ENCODE measurements at places on chromosomes 13 and 19.

DNA sequence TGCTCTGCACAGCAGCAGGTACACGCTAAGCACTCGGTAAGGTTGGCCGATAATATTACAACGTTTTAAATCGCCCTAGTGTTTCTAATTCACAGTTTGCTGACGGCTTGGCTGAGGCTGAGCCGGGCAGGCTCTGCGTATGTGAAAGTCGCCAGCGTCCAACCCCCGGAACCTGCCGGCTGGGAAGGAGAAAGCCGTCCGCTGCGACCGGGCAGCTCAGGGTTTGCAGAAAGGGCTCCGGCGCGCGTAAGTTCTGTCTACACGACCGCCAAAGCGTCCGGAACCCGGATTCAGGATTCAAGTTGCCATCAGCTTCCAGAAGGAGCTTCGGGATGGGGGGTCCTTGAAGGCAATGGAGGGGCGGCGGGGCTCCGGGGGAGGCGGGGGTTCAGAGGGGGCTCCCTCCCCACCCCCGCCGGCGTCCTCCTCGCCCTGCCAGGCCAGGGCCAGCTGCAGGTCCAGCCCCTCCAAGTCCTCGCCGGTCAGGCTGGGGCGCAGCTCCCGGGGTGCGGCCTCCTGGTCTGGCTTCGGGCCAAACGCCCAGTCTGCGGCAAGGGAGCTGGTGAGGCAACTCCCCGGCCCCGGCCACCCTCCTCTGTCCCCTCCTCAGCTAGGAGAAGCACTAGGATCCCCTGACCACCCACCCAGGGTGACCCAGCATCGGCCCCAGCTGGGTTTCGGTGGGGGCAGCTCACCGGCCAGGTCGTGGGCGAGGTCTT lies 575 bp downstream of the SMIM44 start:
- no peak for DNase-seq

DNA sequence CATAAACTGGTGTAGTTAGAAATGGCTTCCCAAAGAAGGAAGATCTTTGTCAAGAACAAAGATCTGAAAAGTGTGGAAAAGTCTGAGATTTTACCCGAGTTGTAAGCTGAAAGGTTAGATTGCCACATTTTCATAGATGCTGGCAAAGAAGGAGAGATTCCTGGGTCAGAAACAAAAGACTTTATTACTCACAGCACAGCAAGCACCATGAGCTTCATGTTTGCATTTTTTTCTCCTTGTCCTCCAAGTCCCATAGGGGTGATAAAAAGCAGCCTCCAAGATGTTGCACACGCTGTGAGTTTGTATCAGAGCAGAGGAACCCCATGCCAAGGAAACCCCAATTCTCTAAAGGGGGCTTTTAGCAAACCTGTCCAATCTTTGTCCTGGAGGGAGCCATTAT lies 29.3 kb downstream of the MZT1 start:
- no peak for DNase-seq

DNA sequence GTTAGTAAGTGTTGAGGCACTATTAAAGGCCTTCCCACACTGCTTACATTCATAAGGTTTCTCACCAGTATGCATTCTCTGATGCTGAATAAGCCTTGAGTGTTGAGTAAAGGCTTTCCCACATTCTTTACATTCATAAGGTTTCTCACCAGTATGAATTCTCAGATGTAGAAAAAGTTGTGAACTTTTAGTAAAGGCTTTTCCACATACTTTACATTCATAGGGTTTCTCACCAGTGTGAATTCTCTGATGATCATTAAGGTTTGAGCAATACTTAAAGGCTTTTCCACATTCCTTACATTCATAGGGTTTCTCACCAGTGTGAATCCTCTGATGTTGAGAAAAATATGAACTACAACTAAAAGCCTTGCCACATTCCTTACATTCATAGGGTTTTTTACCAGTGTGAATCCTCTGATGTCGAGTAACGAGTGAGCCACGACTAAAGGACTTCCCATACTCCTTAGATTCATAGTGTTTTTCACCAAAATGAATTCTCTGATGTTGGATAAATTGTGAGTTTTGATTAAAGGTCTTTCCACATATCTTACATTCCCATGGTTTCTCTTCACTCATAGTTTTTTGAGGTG lies 24.2 kb downstream of the ZNF829 start:
- no peak for DNase-seq

GRCh38 chr13:43191546-43191945 lies 168.2 kb downstream of the DNAJC15 start:
- no peak for DNase-seq

DNA sequence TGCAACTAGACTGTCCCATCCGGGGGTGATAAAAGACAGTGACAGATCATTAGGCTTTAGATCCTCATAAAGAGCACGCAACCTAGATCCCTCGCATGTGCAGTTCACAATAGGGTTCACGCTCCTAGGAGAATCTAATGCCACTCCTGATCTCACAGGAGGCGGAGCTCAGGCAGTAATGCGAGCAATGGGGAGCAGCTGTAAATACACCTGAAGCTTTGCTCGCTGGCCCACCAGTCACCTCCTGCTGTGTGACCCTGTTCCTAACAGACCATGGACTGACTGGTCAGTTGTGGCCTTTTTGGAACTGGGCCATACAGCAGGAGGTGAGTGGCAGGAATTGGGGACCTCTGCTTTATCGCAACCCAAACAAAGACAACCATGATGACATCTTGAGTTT lies 173.2 kb downstream of the DLEU7 start:
- DNase-seq, result no peak

GRCh38 chr19:13301627-13302334 lies 151.6 kb downstream of the IER2 start:
- no peak for DNase-seq

DNA sequence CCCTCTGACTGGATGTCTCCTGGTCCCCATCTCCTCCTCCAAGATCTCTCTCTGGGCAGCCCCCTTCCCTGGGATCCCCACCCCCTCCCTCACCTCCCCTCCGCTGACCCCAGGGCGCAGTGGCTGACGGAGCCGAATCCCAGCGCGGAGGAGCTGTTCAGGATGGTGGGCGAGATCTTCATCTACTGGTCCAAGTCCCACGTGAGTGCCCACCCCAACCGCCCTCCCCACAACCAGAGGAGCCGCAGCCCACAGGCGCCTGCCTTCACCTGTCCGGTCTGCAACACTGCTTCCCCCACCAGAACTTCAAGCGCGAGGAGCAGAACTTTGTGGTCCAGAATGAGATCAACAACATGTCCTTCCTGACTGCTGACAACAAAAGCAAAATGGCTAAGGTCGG lies 89.4 kb downstream of the RYR1 start:
- DNase-seq, result no peak

GRCh38 chr19:33772858-33773180 lies 23.9 kb upstream of the KCTD15 start:
- no peak for DNase-seq

GRCh38 chr13:54029226-54029625 lies 1000.6 kb downstream of the OLFM4 start:
- peak; percentile 80 for DNase-seq

DNA sequence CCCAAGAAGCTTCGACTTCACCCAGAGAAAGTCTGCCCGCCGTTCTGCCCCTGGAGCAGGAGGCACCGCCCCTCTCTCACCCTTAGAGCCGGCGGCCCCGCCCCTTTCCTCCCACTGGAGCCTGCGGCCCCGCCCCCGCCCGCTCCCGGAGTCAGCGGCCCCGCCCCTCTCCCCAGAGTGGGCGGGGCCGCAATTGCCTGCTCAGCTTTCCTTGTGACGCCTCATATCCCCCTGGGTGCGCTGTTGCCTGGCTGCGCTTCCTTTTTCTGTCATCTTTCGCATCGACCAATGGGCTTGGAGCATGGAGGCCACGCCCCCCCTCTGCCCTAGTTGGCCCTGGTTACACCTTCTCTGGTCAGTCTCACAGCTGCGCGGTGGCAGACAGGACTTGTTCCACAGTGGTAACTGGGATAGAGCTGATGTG lies 38.2 kb upstream of the ZNF492 start:
- DNase-seq, result no peak

GRCh38 chr13:34155931-34156607 lies 338.1 kb downstream of the RFC3 start:
- DNase-seq, result peak; percentile 67

DNA sequence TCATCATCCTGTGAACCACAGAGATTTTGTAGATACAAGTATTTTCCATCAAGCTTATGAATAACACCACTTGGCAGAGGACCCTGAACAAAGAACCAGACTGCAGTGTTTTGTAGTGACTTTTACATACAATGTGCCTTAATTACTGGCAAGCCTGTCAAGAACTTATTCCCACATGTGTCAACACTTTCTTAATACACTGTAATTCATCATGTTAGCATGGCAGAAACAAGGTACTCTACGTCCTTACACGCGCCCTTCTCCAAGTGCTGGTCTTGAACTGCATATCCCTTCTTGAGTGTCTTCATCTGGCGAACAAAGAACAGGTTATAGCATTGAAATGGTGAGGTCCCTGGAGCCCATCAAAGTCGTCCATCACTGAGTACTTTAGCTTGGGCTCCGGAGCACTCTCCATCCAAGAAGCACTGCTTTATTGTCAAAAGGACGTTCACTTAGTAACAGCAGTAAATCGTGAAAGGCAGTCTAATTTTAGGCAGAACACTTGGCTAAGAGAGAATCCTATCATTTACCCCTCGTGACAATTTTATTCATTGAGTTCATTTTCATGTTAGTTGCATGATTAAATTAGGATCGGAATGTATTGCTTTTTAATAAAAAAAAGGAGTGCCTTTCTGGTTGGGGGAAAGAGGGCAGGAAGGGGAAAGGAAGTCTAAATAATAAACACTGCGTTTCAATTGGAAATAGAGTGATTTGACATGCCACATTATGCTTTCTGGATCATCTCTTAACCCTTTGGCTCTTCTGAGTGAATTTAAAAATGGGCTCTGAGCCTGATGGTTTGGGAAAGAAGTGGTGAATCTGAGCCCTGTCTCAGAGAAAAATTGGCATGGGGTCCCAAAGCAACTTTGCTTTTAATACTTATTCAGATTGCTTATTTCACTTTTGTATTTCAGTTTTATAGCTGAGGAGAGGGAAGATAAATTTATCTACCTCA lies 376.1 kb downstream of the DLEU7 start:
- DNase-seq, result no peak

DNA sequence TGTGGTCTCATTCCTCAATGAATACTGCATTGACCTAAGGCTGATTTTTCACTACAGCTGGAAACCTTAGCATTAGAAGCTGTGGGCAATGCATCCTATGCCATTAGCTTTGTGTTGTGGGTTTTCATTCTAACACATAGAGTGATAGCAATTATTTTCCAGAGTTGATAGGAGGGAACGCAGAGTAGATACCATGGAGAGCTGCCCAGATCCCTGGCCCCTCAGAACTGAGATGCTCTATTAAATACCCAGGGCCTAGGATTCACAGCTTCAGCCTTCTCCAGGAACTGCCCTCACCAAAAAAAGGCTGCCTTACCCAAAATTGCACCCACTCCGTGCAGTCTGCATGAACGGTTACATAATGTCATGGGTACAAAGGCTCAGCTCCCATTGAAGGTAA lies 444.4 kb downstream of the SUCLA2 start:
- DNase-seq, result no peak

GRCh38 chr19:38317104-38317612 lies 1.4 kb upstream of the YIF1B start:
- DNase-seq, result no peak

- DNase-seq, result peak; percentile 35
Observed at GRCh38 chr19:18596752-18597157, 8.2 kb downstream of the REX1BD start.

DNA sequence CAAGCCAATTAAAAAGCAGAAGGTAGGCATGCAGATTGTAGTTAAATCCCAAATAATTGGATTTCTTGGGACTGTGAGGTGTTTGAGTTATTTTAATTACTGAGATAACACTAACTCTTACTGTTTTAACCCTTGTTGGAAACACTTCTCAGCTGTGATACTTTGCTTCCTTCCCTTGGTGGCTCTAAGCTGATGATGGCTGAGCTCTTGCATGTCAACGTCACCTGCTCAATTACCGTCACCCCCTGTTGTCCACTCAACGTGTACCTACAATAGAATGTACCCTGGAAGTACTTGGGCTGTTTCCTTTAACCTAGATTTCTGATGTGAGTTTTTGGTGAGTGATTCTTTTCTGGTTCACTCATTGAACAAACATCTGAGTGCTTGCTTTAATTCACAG lies 303.4 kb downstream of the SLC7A1 start:
- DNase-seq, result no peak

GRCh38 chr13:64866331-64866730 lies 2363.8 kb downstream of the PCDH9 start:
- DNase-seq, result no peak

- DNase-seq, result peak; percentile 66
Observed at GRCh38 chr13:89695343-89696257, 1651.9 kb upstream of the MIR17HG start.

DNA sequence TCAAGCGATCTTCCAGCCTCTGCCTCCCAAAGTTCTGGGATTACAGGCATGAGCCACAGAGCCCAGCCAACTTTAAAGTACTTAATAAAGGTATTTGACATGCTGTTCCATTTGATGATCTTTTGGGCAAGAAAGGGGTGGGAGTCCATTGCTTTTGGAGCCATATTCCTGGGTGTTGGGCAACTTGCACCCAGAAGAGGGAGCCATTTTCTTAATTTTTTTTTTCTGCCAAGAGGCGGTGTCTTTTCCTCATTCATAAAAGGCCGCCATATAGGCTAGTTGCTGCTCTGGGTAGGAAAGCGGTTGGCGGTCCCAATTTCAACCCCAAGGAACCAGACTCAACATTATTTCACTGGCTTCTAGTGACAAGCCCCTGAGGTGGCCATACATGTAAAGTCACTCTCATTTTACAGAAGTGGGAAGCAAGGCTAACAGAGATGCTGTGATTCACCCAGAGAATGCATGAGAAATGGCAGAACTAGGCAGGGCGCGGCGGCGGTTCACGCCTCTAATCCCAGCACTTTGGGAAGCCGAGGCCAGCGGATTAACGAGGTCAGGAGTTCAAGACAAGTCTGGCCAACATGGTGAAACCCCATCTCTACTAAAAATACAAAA lies 139.6 kb downstream of the CACNA1A start:
- peak; percentile 61 for DNase-seq

DNA sequence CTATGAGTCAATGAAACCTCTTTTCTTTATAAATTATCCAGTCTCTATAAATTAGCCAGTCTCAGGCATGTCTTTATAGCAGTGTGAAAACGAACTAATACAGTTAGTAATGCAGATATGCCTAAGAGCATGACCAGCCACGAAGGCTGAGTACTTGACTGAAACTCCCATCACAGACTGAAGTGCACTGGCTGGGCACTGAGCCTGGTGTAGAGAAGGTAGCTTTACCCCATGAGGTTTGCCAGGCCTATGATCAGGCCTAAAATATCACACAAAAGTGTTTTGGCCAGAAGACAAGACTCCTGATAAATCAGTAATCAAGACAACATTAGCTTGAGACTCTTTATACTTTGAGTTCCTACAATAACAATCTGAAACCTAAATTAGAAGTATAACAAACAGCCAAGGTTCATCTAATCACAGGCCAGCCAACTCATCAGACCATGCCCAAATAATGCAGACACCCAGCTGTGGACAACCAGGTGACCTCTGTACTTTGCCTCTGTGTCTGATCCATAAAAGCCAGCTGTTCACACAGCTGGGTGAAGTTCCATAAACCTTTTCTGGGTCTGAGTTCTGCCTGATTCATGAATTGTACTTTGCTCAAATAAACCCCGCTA lies 771.8 kb upstream of the SLITRK1 start:
- DNase-seq, result no peak
